Amniotic stem cell (primary cell): ENCODE measurements at places on chromosomes 16 and 17.

- peak; percentile 90 for DNase-seq
Observed at GRCh38 chr17:17900615-17901520, 64.1 kb upstream of the SREBF1 start.

DNA sequence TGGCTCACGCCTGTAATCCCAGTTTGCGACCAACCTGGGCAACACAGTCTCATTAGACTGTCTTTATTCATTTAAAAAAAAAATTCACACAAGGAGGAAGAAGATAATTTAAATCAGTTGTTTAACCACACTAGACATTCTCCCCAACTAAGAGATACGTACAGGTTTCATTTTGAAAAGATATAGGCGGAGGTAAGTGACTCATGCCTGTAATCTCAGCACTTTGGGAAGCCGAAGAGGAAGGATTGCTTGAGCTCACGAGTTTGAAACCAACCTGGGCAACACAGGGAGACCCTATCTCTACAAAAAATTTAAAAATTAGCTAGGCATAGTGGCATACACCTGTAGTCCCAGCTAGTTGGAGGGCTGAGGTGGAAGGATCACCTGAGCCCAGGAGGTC is 5.3 kb downstream of the CMTM4 start:
- no peak for DNase-seq

DNA sequence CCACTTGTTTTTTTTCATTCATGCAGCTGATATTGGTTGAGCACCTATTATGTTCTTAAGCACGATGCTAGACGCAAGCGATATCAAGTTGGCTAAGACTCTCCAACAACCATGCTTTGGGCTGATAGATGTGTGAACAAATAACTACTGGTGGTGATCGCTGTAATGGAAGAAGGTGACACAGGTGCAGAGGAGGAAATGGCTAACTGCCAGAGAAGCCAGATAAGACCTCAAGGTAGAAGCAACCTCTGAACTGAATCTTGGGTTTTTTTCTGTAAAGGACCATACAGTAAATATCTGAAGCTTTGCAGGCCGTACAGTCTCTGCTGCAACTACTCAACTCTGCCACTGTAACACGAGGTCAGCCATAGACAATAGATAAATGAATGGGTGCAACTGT is 97.9 kb downstream of the C17orf67 start:
- DNase-seq = no peak

DNA sequence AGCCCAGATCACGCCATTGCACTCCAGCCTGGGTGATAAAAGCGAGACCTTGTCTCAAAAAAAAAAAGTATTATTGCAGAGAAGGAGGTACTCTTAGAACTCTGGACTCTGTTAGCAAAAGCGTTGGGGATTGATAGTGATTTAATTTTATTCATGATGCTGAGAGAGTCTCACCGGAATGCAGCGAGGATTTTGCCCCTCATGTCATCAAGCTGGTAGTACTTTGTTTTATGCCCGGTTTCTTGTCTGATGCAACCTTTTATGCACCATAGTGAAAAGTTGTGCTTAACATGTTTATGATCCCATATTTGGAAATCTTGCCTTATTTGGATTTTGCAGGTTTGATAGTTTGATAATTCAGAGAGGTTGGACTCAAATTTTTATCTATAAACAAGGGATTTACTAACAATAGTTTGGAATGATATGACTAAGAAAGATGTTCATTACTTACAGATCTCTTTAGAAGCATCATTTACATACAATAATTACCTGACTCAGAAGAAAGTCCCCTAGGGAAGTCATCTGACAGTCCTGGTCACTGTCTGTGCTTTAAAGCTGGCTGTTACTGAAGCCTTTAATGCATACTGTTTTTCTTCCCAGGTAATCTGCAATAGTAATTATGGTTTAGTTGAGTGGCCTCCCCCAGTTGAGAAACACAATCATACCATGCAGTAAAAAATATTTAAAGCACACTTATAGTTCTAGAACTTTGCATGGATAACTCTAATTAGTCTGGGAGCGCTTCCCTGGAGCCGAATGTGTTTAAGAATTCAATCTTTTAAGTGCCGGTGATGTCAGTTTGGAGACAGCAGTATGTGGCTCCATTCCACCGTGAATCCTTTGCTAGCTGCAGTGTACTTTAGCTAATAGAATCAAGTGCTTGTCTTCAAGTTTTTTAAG is 120.9 kb downstream of the PRKCA start:
- no peak for DNase-seq

- no peak for DNase-seq
Observed at GRCh38 chr17:58086953-58087352, 3.7 kb downstream of the DYNLL2 start.

- DNase-seq = no peak
Observed at GRCh38 chr17:8069587-8069860, 18.0 kb downstream of the ALOX12B start.

GRCh38 chr16:9906218-9906617 is 276.0 kb downstream of the GRIN2A start:
- DNase-seq = no peak

- no peak for DNase-seq
Observed at GRCh38 chr17:7020894-7021664, 1.8 kb upstream of the BCL6B start.

DNA sequence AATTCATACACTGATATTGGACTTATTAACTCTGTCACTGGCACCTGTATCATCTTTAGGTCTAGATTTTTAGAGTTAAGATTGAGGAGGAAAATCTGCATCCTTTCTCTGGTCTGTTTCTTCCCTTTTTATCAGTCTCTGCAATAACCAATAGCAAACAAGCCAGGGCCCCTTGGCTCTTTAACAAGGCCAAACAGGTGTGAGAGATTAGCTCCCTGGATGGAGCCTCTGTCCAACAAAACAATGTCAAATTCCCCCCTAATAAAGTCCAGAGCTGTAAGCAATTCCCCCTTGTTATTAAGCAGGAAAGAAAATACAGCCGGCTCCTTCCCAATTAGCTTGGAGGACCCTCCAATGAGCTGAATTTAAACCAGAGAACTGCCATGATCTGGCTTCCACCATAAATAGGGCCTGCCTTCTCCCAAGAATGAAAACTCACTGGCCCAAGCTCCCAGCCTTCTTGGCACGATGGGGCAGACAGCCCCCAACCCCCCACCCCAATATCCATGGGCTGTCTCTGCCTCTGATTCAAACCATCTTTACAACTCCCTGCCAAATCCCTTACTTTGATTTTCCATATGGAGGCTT is 56.1 kb upstream of the SOX9 start:
- no peak for DNase-seq

DNA sequence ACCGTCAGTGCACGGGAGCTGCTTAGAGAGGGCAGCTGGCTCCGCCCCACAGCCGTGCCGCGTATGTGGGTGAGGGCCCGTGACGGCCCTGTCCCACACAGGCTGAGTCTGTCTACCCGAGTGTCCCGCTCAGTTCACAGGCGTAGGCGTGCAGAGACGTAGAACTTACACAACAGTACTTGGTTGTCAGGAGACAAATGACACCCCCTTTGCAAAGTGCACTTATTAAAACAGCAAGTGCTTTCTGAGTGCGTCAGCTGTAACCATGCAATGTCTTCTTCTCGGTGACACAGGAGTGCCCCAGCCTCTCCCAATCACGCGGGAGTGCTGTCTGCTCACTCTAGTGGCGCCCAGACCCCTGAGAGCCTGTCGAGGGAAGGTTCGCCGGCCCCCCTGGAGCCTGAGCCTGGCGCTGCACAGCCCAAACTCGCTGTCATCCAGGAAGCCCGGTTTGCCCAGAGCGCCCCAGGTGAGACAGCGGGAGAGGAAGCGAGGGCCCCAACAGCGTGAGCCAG is 64.2 kb downstream of the FOXK2 start:
- no peak for DNase-seq

- peak; percentile 62 for DNase-seq
Observed at GRCh38 chr17:35088881-35089585, 25.5 kb upstream of the RFFL start.
